SHP77 (cell line): ENCODE measurements at places on chromosomes 13 and 19.

- DNase-seq = no peak
These were observed 577.4 kb downstream of the TBC1D4 start for GRCh38 chr13:74904556-74904955.

- no peak for DNase-seq
These were observed 1.6 kb downstream of the ZNF431 start for GRCh38 chr19:21143428-21143827.

- no peak for DNase-seq
These were observed 42.7 kb downstream of the CAPN12 start for GRCh38 chr19:38701455-38702063.

DNA sequence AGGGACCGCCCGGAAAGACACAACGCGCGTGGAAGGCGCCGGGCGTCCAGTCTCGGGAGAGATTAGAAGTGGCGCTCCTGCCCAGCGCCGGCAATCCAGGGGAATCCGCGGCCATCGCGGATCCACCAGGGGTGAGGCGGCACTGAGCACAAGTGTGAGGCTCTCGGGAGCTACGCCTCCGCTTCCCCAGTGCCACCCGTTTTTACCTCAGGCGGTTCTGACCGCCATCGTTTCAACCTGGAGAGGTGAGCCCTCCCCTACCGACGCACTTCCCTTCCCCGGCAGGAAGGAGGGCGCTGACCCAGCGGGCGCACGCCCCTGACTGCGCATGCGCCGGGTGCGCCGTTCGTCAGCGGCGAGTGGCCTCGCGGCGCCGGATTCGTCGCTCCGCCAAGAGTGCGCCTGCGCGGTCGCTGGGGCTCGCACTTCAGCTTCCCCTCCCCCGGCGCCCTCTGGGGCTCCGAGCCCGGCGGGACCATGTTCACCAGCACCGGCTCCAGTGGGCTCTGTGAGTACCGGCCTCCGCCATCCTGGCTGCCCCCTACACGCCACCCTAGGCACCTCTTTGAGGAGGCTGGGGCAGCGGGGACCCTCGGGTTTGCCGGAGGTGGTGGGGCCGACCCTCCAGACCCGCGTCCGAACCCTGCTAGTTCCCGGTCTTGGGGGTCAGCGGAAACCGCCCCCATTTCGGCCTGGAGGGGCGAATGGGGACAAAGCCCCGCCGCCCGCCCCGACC is at the start of gene UBAC2:
UBAC2 (plus strand) TSS at position 423 of the 736 bp plus-strand sequence; CDS start at position 478, 55 bp downstream.
- peak; percentile 97 for DNase-seq

GRCh38 chr19:6271251-6271650 is 8.5 kb downstream of the MLLT1 start:
- no peak for DNase-seq

GRCh38 chr19:13269348-13269747 is 119.1 kb downstream of the IER2 start:
- DNase-seq = no peak

DNA sequence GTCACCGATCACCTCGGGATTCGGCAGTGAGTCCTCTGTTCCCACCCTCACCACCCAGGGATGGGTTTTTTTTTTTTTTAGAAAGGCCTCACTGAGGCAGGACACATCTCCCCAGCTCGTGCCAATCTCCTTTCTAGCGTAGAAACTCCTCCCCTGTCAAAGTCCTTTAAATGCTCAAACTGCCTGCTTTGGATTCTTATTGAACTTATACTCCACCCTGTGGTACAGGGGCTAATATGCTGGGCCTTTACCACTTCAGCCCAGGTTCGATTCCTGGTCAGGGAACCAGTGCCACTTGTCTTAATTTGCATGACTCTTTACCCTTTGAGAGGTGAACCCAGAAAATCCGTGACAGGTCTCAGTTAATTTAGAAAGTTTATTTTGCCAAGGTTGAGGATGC is 8.3 kb upstream of the ZNF14 start:
- DNase-seq = no peak

GRCh38 chr13:99774644-99775043 is 196.9 kb downstream of the ZIC5 start:
- no peak for DNase-seq

GRCh38 chr19:4861147-4861546 is 6.3 kb downstream of the PLIN3 start:
- DNase-seq = no peak

DNA sequence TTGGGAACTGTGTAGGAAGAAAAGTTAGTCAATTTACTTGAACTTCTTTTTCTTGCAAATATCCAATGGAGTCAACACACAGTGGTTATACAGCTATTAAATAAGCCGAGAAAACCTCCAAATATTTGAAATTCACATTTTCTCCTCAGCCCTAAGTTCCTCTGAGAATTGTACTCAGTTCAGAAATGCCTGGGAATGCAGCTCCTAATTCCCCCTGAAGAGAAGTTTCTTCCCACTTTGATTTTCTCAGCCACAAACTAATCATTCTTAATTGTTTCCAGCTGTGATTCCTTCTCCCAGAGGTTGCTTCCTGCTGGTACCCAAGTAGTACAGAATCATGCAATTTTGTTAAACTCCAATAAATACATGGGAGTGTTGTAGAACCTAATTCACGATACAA is 246.1 kb upstream of the MIR17HG start:
- no peak for DNase-seq

GRCh38 chr13:91946498-91947070 is 548.2 kb downstream of the GPC5 start:
- DNase-seq = peak; percentile 66

DNA sequence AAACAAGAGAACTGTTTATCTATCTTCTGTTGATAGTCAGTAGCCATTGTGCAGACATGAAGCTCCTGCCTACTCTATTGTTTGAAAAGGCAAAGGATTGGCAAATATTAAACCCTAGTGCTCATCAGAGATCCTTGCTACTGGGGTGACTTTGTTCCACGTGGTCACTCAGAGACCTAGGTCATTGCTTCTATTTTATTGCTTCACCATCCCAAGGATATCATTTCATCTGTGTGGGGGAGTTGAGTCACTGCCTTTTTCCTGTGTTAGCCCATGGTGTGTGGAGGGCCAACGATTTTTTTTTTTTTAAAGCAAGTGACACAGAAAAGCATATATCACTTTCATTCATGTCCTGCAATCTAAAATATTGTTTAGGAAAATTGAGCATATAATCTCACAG is 254.1 kb upstream of the RXFP2 start:
- DNase-seq = no peak

- DNase-seq = no peak
These were observed 1.9 kb downstream of the SULT2B1 start for GRCh38 chr19:48553676-48554384.

DNA sequence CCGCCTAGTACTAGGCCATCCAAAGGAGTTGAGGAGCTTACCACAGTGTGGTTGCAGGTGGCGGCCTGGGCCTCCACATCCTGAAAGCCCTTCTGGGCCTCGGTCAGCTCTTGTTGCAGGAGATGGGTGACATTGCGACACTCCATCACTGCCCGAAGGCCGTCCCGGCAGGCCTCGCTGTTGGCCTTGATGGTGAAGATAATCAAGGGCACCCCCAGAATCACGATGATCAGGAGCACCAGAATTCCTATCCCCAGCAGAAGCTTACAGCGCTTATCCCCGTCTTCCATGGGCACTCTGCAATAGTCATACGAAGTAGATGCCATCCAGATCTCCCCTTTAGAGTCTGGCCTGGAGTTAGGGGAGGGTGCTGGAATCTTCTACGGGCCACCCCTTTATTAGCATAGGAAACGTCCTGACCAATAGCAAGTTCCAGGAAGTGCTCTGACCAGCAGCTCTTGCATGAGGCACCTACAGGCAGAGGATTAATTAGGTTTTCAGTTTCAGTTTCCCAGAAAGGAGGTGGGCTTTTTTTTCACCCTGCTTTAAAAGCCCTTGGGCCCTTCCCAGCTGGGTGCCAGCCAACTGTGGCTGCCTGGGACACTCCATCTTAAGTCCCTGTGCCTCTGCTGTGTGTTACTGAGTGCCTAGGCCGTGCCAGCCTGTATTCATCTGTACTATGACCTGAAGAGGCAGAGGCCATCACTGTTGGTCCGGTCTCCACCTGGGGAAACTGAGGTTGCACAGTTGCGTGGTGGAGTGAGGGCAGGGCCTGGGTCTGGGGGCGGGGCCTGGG is at the start of gene BST2:
BST2 (minus strand) TSS at position 381 of the 796 bp plus-strand sequence; CDS start at position 326, 55 bp downstream.
- peak; percentile 76 for DNase-seq

- DNase-seq = no peak
These were observed 53.8 kb downstream of the RNF6 start for GRCh38 chr13:26168237-26168814.

GRCh38 chr13:33761740-33762139 is 56.2 kb upstream of the RFC3 start:
- peak; percentile 83 for DNase-seq

GRCh38 chr13:98346904-98347636 is 170.0 kb upstream of the RNF113B start:
- DNase-seq = no peak

- no peak for DNase-seq
These were observed 15.3 kb downstream of the ATP7B start for GRCh38 chr13:51995677-51996551.

- DNase-seq = no peak
These were observed 8.6 kb downstream of the MIR17HG start for GRCh38 chr13:91355826-91356710.

GRCh38 chr19:41936416-41936850 is 8.2 kb upstream of the ERFL start:
- no peak for DNase-seq

- DNase-seq = no peak
These were observed 77.3 kb downstream of the FGF9 start for GRCh38 chr13:21748166-21748565.

DNA sequence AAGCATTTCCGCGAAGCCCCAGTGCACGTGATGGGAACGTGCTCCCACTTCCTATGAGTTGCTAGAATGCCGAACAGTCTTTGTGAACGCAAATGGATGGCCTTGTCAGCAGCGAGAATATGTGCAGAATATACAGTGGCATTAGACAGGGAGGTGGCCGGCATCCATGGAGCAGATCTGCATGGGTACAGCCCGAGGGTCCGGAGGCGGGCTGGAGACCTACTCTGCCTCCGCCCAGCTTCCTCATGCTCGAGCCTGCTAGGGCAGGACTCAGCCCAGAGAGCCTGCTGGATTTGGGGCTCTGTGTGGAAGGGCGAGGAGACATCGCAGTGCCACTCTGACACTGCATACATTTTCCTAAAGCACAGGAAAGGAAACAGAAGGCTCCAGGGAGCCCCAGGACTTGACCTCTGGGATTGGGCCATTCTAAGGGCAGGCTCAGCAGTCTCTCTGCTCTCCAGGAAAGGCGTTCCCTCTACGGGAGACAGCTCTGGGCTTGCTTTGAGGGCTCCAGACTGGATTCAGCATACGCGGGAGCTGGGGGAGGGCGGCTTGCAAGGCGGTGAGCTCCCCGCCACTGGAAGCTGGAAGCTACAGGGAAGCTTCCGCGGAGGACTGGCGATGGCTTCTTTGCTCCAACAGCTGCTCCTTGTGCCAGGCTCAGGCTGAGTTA is 55.9 kb upstream of the UQCRFS1 start:
- DNase-seq = no peak

DNA sequence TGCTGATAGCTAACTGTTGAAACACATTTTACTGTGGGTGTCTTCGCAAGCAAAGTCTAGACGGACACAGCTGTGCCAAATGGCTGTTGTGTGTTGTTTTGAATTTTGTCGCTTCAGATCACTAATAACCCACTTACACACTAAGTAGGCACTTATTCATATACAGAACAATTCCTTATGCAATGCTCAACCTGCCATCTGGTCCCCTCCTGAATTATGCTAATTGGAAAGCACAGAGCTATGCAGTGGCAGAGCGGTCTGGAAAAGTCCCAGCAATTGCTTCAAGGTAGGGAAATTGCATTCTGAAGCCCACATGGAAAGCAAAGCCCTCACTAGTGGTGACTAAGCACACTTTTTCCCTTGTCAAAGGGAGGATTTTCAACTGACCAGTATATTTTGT is 69.9 kb downstream of the C13orf42 start:
- DNase-seq = no peak
